ENCODE measurements at places on chromosomes 16 and 17. TPM values are rescaled to one million over a fixed set of nuclear protein-coding genes. Genes with fewer than 3 reads are reported as not detected.

The FASN gene
- total RNA-seq = 15.4 TPM

The DPEP1 gene
- total RNA-seq = 0.53 TPM

The CAPNS2 gene
- 0.62 TPM for total RNA-seq

The EIF3C gene
- total RNA-seq = 364 TPM

The ITGAE gene
- 28.8 TPM for total RNA-seq

The TMEM100 gene
- total RNA-seq = 9.2 TPM

The PITPNM3 gene
- total RNA-seq = 2.1 TPM

The KCNJ18 gene
- total RNA-seq = not detected

The BICDL2 gene
- not detected for total RNA-seq

The AXIN2 gene
- total RNA-seq = 17.7 TPM

The ABR gene
- total RNA-seq = 21.4 TPM

The OSGIN1 gene
- 0.18 TPM for total RNA-seq

The MTSS2 gene
- total RNA-seq = 28.9 TPM

The TACO1 gene
- 10.2 TPM for total RNA-seq

The SLC9A5 gene
- total RNA-seq = 0.40 TPM

The SARM1 gene
- 3.3 TPM for total RNA-seq

The BAHCC1 gene
- total RNA-seq = 6.9 TPM

The LHX1 gene
- total RNA-seq = not detected

The TP53TG3B gene
- not detected for total RNA-seq

The KRT32 gene
- total RNA-seq = not detected

The NPIPA2 gene
- 0.31 TPM for total RNA-seq

The SDR42E2 gene
- not detected for total RNA-seq

The SBK1 gene
- total RNA-seq = 2.9 TPM

The XYLT1 gene
- total RNA-seq = 6.1 TPM

The SCN4A gene
- 23.3 TPM for total RNA-seq

The ABAT gene
- 9.9 TPM for total RNA-seq

The MRC2 gene
- total RNA-seq = 136 TPM

The USP31 gene
- 5.0 TPM for total RNA-seq

The CLTC gene
- total RNA-seq = 151 TPM
